ENCODE measurements at places on chromosomes 6 and 20.

GRCh38 chr20:31674895-31675827, 37.4 kb downstream of the COX4I2 start:
- DNase-seq = no peak

- no peak for DNase-seq
Observed at GRCh38 chr20:41738604-41739206, 120.5 kb upstream of the CHD6 start.

GRCh38 chr6:62039605-62040004, 246.4 kb downstream of the KHDRBS2 start:
- no peak for DNase-seq

- no peak for DNase-seq
Observed at GRCh38 chr6:47670851-47671250, 27.5 kb upstream of the ADGRF4 start.

DNA sequence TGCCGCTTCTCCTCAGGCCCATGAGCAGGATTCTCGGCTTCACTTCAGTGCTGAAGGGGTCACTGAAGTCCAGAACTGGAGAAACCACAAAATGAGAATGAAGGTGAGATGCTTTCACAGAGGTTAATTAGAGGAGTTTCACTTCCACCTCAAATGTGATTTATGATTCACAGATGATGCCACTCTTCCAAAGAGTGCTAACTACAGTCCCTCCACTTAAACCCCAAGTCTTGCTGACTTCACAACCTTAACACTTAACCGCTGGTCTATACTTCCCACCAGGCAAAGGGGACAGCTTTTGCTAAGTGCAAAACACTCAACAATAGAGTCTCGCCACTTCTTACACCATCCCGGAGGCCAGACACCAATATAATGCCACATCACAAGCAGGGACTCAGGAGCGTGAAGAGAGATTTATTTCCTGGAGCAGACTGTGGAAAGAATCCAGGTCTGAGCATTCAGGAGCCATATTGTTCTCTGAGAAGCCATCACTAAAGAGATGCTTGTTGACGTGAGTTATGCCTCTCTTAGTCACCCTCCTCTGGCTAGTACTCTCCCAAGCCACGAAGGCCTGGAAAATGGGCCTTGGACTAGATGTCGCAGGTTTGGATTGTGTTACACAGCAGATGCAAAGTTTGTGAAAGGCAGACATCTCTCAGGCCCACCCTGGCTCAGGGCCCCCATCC, 24.4 kb downstream of the RRAGD start:
- DNase-seq = no peak

- DNase-seq = peak; percentile 43
Observed at GRCh38 chr6:105178110-105178509, 1.7 kb downstream of the POPDC3 start.

GRCh38 chr20:45792317-45793118, 764 bp downstream of the DNTTIP1 start:
- DNase-seq = no peak

GRCh38 chr6:21946298-21946783, 350.5 kb downstream of the PRL start:
- DNase-seq = peak; percentile 93

DNA sequence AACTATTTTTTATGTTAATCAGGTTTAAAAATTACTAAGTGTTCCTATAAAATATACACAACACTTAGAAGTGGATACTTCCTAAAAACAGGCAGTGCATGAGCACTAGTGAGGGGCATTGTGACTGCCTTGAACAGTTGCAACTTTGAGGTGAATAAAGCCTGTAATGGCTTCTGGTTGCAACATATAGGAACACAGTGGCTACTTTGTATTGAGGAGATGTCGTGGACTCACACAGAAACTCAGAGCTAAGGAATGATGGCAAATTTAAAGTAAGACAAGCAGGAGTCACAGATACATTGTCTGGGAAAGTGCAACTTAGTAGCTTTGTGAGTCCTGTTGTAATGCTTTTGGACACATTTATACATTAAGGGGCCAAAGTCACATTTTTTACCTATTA, 861 bp upstream of the HLA-A start:
- no peak for DNase-seq

DNA sequence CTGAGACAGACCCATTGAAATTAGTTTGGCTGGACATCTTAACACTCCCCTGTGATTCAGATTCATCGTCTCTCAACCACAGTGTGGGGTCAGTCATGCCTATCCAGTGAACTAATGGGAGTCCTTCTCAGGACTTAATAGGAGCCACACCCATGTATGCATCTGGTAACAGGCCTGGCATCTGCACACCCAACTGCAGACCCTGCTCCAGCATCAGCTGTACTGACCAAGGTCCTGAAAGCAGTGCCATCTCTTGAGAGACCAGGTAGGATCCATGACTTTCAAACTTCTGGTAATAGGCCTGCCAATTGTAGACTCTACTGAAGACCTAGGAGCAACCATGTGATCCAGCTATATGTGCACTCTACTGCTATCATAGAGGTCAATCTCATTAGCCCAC, 363.6 kb upstream of the POU3F2 start:
- no peak for DNase-seq

- no peak for DNase-seq
Observed at GRCh38 chr6:109456111-109456583, 575 bp upstream of the MICAL1 start.

DNA sequence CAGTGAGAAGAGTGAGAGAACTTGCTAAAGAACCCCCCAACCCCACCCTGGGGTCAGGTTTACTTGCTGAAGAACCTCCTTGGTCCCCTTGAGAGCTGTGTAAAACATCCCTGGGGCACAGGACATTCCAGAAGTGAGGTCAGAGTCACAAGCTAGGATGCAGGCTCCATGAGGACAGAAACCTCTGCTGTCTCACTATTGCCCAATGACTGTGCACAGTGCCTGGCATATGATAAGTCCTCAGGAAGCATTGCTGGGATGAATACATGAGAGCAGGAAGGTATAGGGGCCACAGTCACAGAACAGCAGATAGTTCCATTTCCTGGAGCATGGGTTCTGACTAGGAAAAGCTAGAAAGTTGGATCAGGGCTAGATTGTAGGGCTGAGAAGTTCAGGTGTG, 18.4 kb downstream of the NT5E start:
- no peak for DNase-seq

GRCh38 chr20:36281785-36282380, 24.3 kb upstream of the DLGAP4 start:
- DNase-seq = no peak

- no peak for DNase-seq
Observed at GRCh38 chr20:63543733-63544132, 3.8 kb downstream of the SRMS start.

GRCh38 chr6:158279615-158280014, 32.6 kb upstream of the TULP4 start:
- no peak for DNase-seq

- DNase-seq = no peak
Observed at GRCh38 chr20:19588732-19589131, 169.3 kb upstream of the RIN2 start.

Measured in AG04450 (cell line).